ENCODE measurements at places on chromosomes 4 and X.

DNA sequence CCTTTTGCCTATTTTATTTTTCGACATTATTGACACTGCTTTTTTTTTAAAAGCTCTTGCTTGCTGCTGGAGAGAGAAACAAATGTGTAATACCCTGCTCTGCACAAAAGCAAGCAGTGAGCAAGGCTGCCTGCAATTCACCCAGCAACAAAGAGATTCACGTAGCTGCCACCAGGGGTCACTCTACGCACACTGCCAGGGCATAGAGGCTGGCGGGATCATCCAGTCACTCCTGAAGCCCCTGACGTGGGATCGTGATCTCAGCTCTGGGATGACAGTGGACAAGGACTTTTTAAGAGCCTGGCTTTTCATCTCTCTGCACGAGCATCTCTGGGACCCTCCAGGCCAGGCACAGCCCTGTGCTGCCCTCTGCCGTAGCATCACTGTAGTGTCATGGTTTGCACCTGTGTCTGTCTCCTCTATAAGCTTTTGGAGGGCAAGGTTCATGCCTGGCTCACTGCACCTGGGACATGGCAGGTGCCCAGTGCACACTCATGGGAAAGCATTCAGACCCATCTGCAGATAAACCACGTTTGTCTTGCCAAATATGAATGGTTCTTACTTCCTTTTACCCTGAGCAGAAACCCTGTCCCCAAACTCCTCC lies 19.8 kb downstream of the C4orf50 start:
- peak; percentile 50 for DNase-seq

GRCh38 chrX:22366166-22366702 lies 93.5 kb downstream of the CBLL2 start:
- DNase-seq = no peak

DNA sequence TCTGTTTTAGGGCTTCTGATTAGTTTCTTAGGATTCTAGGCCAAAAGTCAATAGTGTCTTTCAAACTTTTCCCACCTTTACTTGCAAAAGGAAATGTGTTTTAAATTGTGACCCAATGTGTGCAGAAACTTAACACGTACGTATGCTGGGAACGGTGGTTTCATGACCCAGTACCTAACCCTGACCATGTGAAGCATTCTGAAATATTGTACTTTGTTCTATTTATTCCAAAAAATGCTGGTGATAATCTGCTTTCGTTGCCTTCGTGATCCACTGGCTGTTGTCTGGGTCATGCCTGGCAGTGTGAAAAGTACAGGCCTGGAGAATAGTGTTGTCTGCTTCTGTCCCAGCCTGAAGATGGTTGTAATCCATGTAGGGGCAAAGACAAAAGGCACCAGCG lies 26.7 kb upstream of the TADA2B start:
- no peak for DNase-seq

GRCh38 chr4:117466388-117466787 lies 381.0 kb upstream of the TRAM1L1 start:
- DNase-seq = no peak

DNA sequence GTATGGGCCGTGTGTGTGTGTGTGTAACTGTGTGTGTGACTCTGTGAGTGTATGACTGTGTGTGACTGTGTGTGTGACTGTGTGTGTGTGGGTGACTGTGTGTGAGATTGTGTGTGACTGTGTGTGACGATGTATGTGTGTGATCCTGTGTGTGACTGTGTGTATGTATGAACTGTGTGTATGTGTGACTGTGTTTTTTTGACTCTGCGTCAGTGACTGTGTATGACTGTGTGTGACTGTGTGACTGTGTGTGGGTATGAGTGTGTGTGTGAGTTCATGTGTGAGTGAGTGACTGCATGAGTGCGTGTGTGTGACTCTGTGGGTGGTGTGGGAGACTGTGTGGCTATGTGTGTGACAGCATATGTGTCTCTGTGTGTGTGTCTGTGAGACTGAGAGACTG lies 81.8 kb downstream of the ZNF718 start:
- no peak for DNase-seq

GRCh38 chr4:151266497-151266896 lies 10.5 kb upstream of the PRSS48 start:
- DNase-seq = no peak

DNA sequence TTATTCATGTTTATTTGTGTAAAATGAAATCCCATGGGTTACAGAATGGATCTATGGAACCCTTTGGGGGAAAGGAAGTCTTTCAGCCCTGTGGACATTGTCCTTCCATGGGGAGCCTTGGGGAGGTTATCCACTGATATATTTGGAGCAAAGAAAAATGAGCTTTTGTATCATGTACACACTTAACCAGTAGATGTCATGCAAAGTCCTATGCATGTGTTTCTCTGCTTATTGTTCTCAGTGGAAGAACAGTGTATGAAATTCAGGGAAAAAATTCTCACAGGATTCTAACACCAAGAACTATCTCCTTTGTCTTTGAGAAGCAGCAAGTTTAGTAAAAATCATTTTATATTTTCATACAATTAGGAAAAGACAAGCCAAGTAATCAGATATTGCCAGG lies 105.3 kb downstream of the DTHD1 start:
- no peak for DNase-seq

GRCh38 chrX:153445106-153445855 lies 575 bp downstream of the TREX2 start:
- DNase-seq = no peak

DNA sequence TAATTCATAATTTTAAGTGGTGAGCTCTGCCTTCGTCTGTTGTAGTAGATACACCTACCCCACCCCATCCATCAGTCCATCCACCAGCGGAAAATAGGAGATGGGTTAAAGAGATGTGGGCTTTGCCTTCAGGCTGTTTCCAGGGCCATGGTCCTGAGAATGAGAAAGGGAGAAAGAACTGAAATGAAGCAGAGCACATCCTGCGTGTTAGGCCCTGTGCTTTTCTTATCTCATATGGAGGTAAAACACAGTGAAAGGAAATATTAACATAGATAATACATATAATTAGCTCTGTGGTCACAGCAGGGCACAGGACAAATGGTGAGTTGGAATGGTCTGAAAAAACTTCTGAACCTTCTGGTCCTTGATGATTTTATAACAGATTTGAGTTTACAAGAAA lies 393.5 kb downstream of the BMPR1B start:
- no peak for DNase-seq

DNA sequence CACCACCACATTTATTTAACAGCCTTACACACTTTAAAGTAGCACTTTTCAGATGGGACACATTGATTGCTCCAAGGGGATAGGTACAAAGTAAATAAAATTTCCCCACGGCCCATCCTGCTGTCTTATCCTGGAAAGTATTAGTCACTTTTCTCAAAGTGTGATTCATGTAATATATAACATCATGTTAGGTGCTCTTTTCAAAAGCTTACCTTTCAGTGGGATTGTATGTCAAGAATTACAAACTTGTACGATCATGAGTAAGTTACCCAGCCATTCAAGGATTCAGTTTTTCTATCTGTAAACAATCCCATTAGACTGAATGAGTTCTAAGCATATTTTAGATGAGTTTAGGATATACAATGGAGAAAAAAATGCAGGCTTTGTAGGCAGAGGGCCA lies 876.6 kb upstream of the GRID2 start:
- no peak for DNase-seq

DNA sequence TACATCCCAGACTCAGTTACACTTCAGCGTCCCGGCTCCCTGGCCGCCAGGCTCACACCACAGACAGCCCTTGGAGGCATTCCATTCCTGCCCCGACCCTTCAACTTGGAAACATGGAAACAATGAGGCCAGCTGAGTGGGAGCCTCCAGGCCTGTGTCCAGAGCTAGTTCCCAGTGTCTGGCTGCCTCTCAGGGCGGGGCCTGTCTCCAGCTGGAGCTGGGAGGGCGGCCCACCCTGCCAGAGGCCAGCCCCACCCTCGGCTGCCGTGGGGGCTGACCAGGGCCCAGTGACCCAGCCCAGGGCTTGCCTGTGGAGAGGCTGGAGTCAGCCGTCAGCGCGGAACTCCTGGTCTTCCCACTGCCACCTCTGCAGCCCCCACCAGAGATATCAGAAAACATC lies 37.4 kb upstream of the SPON2 start:
- DNase-seq = no peak

DNA sequence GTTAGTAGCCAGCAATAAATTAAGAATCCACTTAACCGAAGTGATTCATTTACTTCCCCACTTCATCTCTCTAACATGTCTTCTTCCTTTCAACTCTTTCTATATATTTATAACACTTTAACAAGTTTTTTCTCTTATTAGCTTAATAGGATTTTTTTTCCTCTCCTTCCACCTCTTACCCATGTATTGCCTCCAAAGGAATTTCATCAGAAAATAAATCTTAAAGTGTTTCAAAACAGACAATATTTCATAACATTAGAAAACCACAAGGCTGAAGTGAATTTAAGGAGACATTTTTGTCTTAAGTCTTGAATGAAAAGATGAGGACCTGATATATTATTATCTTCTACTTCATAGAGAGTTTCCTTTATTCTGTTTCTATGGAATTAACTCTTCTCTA lies 101.5 kb downstream of the PDGFC start:
- no peak for DNase-seq

GRCh38 chr4:147345662-147346061 lies 135.2 kb upstream of the EDNRA start:
- no peak for DNase-seq

DNA sequence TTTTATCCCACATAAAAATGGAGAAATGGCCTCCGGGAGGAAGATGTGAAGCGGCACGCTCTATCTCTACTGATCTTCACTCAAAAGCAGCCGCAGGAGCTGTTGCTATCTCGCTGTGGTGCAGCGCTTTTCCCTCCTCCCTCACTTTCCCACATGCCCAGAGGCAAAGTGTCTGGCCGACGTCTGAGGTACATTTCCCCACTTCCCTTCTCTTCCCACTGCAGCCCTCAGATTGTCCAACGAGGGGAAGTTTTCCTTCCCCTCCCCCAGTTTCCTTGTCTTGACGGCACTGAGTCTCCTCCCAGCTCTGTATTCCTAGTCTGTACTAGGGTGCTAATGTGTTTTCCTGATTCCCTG lies 660 bp upstream of the COL25A1 start:
- DNase-seq = no peak

- DNase-seq = peak; percentile 34
These were observed 60.9 kb downstream of the UGT8 start for GRCh38 chr4:114659386-114660008.

- DNase-seq = no peak
These were observed 175.0 kb downstream of the APBB2 start for GRCh38 chr4:41039317-41039716.

GRCh38 chr4:174674305-174674840 lies 152.1 kb upstream of the HPGD start:
- DNase-seq = no peak

DNA sequence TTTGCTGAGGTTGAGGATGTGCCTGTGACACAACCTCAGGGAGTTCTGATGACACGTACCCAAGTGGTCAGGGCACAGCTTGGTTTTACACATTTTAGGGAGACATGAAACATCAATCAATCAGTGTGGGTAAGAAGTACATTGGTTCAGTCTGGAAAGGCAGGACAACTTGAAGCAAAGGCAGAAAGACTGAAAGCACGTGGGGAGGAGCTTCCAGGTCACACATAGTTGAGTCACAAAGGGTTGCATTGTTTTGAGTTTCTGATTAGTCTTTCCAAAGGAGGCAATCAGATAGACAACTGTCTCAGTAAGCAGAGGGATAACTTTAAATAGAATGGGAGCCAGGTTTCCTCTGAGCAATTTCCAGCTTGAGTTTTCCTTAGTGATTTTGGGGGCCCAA lies 1910.0 kb upstream of the AGA start:
- no peak for DNase-seq

DNA sequence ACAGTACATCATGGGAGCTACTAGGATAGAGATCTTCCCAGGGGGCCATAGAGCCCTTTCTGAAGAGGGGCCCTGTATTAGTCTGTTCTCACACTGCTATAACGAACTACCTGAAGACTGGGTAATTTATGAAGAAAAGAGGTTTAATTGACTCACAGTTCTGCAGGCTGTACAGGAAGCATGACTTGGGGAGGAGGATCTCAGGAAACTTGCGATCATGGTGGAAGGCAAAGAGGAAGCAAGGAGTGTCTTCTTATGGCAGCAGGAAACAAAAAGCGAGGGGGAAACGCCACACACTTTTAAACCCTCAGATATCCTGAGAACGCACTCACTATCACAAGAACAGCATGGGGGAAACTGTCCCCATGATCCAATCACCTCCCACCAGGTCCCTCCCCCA lies 4.2 kb upstream of the SLC9A6 start:
- no peak for DNase-seq

DNA sequence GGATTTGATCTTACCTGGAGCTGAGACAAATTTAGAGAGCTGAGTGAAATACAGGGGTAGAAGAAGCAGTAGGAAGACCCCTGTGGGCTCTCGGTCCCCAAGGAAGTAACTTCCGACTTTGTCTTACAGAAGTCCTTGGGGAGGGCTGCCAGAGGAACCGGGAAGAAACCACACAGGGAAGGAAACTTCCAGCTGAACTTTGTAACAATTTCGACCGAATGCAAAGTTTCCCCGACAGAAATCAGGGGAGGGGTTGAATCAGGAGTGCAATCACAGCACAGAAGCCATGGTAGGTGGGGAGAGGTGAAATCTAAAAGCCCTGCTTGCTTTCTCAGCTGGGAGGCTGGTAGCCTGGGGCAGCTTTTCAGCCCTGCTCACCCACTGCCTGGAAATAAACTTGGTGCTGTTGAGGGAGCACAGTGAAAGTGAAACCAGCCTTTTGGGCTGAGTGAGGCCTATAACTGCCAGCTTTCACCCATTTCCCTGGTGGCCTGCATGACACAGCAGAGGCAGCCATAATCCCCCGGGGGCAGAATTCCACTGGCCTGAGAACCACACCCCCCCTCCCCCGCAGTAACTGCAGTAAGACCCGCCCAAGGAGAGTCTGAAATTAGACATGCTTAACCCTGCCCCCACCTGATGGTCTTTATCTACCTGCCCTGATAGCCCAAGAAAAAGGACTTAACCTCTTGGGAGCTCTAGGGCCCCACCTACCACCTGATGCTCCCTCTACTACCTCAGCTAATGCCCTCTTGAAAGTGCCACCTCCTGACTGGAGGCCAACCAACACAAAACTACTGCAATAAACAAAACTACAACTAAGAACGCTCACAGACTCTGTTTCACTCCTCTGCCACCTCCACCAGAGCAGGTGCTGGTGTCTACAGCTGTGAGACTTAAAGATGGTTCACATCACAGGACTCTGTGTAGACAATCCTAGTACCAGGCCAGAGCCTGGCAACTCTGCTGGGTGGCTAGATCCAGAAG lies 248.2 kb downstream of the PARM1 start:
- DNase-seq = no peak

GRCh38 chrX:44223150-44223549 lies 120.3 kb downstream of the EFHC2 start:
- no peak for DNase-seq

GRCh38 chrX:129233786-129234185 lies 289.5 kb downstream of the SMARCA1 start:
- DNase-seq = no peak
